ENCODE measurements at places on chromosomes 6 and 20.
A peak's percentile ranks its signal among the peaks of the same experiment; 100 is the strongest.

- DNase-seq: no peak
These were observed 262.5 kb downstream of the FRK start for GRCh38 chr6:115798229-115798628.

GRCh38 chr6:143060806-143061596 lies at the start of gene AIG1:
Gene AIG1, plus strand, starts transcription at chr6:143060889. Its CDS starts 37 bp downstream, at chr6:143060926.
- DNase-seq: peak; percentile 82

GRCh38 chr20:25468126-25469075 lies 60.9 kb downstream of the GINS1 start:
- DNase-seq: no peak

- no peak for DNase-seq
These were observed 44.5 kb upstream of the NCOA3 start for GRCh38 chr20:47456952-47457724.

DNA sequence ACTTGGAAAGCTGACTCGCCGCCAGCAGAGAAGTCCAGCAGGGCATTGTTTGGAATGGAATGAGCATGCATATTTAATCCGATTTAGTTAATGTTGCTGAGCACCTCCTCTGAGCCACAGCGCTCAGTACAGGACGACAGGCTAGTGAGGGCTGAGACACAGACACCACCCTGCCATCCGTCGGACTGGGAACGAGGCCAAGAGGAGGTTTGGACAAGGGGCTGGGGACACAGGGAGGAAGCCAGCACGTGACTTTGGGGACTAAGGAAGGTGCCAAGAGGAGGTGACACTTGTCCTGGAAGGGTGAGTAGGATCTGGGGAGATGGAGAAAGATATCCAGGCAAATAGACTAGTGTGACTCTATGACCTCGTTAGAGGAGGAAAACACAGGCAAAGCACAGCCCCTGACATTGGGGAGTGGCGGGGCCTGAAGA lies 152.5 kb upstream of the ECI2 start:
- no peak for DNase-seq

GRCh38 chr6:44327760-44328159 lies 14.6 kb upstream of the AARS2 start:
- no peak for DNase-seq

- DNase-seq: no peak
These were observed 30.0 kb downstream of the MAP3K4 start for GRCh38 chr6:161021543-161021942.

DNA sequence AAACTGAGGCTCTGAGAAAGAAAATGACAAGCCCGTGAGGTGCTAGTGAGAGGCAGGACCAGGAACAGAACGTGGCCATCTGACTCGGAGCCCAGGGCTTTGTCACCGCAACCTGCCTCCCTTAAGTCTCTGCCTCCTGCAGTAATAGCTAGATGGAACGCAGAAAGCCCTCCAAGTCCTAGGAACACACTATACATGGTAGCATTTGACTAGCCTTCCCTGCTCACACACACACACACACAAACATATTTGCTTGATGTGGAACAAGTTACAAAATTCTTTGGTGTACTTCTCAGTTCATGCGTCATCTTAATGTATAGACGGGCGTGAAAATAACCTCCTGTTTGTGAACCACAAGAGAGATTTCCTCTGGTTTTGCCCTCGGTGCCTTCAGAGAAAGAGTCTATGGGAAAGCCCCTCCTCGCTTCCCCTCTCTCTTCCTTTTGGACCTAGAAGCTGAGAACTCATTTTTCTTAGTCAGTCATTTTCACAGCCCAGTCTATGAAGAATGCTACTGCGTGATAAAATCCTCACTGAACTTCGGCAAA lies 38.8 kb downstream of the C6orf52 start:
- no peak for DNase-seq

DNA sequence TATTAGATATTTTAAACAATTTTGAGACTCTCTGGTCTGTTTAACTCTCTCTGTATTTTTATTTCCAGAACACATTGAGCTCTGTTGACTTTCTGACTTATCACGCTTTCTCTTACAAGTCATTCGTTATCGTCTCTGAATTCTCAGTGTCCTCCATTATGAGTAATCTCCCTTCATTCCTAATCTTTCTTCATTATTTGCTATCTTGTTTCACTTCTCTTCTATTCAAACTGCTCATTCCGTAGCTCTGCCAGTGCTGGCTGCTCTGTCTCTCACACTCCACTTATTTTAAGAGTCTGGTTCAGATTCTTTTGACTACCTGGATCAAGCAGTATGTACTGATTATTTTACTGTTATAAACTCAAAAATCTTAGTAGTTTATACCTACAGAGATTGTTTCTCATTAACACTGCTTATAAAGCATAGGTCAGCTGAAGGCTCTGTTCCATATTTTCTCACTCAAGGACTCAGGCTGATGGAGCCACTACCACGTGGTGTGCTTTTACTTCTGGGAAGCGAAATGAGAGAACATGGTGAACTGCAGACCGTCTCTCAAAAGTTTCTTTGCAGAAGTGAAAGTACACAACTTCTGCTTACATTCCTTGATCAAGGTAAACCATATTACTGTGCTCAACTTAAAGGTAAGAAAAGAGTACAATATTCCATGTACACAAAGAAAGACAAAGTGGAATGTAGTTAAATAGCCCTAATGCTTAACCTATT lies 485.2 kb downstream of the GRIK2 start:
- no peak for DNase-seq

DNA sequence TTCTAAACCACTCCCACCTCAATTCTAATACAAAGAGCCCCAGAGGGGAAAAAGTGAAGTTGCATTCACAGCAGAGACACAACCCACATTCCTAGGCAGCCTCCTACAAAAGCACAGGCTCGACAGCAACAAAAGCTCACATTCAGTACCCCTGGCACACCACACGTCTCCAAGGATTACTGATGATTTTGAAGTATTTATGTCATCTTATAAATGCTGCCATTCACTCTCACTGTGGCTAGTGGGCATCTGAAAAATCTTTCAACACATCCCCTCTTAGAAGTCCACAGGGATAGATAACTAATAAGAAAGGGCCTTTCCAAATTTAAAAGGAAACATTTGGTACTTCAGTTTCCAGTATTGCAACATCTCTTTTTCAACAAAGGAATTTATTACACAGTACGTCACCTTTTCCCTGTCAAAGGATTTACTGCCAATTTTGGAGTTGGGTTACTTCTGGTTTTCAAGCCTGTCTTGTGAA lies 146.7 kb downstream of the TASP1 start:
- no peak for DNase-seq

DNA sequence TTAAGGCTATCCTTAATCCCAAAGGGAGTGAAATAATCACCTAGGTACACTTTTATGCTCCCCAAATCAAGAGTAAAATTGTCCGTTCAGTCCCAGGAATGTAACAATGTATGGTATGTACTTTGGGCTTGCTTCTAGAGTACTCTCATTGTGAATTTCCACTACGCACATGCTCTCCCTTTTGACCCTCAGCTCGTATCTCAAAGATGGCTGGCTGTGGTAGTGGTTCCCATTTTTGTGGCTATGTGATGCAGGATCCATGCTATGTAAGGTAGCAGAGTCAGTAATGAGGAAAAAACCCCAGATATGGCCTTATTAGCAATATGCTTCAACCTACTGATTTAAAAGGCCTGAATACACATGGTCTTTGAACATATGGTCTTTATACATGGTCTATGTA lies 133.7 kb downstream of the DST start:
- DNase-seq: no peak

GRCh38 chr6:15553031-15553430 lies 109.8 kb downstream of the DTNBP1 start:
- no peak for DNase-seq

DNA sequence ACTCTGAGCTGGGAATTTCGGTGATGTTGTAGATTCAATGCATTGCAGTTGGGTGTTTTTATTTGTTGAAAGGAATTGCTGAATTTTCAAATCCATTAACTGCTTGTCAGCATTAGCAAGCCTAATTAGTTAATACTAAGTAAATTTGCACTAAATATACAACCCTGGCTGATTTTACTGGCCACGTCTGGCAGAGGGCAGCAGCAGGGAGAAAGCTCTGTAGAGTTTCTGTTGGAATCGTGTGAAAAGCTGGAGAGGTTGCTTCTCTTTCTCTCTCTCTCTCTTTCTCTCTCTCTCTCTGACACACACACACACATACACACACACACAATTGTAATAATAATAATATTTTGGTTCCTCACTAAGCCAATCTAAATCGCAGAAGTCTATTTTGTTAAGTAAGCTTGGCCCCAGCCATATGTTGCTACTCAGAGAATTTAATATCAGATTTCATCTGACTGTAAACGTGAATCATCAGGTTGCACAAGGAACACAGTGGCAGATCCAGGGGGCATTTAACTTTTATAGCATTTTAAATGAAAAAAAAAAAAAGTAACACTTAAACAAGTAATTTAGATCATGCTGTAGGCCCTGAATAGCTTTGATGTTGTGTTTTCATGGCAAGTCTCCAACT lies 289.5 kb downstream of the ESR1 start:
- DNase-seq: no peak

- DNase-seq: no peak
These were observed 545.1 kb upstream of the GJE1 start for GRCh38 chr6:141587482-141588266.

Data from sciatic nerve (tissue), 2 donors.